Stomach (tissue), 19 donors: ENCODE measurements at places on chromosomes 3 and 15.

GRCh38 chr3:60190073-60190472 is 1061.2 kb downstream of the FHIT start:
- H3K4me1 ChIP-seq: no peaks in the 10 kb centered on the region
- DNase-seq: no peak
- H3K27me3 ChIP-seq: no peaks in the 10 kb centered on the region
- no peak overlapping the region for H3K27ac ChIP-seq
- no peak overlapping the region for H3K4me3 ChIP-seq

- no peak overlapping the region for H3K4me3 ChIP-seq
- DNase-seq: no peak
- peaks cover 26% of the 10 kb centered on the region for H3K4me1 ChIP-seq
- H3K27me3 ChIP-seq: no peaks in the 10 kb centered on the region
- no peaks in the 10 kb centered on the region for H3K36me3 ChIP-seq
- peak overlapping the region; percentile 27 for H3K27ac ChIP-seq
Observed at GRCh38 chr15:52292780-52293392, 2.7 kb downstream of the MYO5C start.

GRCh38 chr3:177102553-177102952 is 94.7 kb downstream of the TBL1XR1 start:
- no peaks in the 10 kb centered on the region for H3K36me3 ChIP-seq
- H3K27me3 ChIP-seq: no peaks in the 10 kb centered on the region
- H3K4me3 ChIP-seq: no peak overlapping the region

- H3K27me3 ChIP-seq: no peaks in the 10 kb centered on the region
- DNase-seq: no peak
- no peak overlapping the region for H3K4me3 ChIP-seq
- no peak overlapping the region for H3K27ac ChIP-seq
- no peaks in the 10 kb centered on the region for H3K4me1 ChIP-seq
- no peaks in the 10 kb centered on the region for H3K36me3 ChIP-seq
Observed at GRCh38 chr3:59072681-59073080, 22.9 kb upstream of the CFAP20DC start.

DNA sequence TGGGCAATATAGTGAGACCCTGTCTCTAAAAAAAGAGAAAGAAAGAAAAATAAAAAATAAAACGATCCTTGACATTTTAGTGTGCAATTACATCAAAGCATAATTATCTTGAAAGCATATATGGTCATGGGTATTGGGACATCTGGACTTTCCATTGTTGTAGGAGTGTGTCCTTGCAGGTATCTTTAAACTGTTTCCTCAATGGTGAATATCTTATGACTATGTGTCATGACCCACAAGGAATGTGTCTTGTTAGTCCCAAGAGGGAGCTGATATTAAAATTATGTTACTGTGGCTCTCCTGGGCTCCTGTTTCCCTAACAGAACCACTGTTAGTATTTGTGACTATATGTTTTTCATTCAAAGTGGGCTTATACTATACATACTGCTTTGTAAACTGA is 26.6 kb downstream of the EIF1B start:
- no peak overlapping the region for H3K4me3 ChIP-seq
- H3K27ac ChIP-seq: no peak overlapping the region

- no peaks in the 10 kb centered on the region for H3K27me3 ChIP-seq
- H3K27ac ChIP-seq: no peak overlapping the region
- no peaks in the 10 kb centered on the region for H3K36me3 ChIP-seq
- peaks cover 31% of the 10 kb centered on the region for H3K4me1 ChIP-seq
- no peak for DNase-seq
Observed at GRCh38 chr3:65783117-65783516, 255.6 kb downstream of the MAGI1 start.

DNA sequence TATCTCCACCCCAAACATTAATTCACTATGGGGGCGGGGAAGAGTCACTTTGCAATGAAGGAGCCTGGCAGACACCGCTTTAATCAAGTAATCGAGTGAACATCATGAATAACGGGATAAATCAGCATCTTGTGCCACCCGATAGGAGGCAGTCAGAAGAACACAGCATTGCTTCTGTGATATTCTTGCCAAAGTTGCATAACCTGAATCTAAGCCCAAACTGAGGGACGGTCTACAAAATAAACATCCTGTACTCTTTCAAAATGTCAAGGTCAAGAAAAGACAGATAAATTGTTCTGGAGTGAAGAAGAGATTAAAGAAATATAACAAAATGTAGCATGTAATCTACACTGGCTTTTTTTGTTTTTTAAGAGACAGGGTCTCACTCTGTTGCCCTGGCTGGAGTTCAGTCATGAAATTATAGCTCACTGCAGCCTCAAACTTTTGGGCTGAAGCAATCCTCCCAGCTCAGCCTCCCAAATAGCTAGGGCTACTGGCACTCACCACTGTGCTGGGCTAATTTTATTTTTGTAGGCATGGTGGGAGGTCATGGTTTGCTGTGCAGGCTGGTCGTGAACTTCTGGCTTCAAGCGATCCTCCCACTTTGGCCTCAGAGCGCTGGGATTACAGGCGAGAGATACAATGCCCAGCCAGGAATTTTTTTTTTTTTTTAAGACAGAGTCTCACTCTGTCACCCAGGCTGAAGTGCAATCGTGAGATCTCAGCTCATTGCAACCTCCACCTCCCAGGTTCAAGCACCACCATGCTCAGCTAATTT is 20.1 kb upstream of the VWA5B2 start:
- H3K4me3 ChIP-seq: no peak overlapping the region
- H3K36me3 ChIP-seq: no peaks in the 10 kb centered on the region
- H3K27me3 ChIP-seq: no peaks in the 10 kb centered on the region

DNA sequence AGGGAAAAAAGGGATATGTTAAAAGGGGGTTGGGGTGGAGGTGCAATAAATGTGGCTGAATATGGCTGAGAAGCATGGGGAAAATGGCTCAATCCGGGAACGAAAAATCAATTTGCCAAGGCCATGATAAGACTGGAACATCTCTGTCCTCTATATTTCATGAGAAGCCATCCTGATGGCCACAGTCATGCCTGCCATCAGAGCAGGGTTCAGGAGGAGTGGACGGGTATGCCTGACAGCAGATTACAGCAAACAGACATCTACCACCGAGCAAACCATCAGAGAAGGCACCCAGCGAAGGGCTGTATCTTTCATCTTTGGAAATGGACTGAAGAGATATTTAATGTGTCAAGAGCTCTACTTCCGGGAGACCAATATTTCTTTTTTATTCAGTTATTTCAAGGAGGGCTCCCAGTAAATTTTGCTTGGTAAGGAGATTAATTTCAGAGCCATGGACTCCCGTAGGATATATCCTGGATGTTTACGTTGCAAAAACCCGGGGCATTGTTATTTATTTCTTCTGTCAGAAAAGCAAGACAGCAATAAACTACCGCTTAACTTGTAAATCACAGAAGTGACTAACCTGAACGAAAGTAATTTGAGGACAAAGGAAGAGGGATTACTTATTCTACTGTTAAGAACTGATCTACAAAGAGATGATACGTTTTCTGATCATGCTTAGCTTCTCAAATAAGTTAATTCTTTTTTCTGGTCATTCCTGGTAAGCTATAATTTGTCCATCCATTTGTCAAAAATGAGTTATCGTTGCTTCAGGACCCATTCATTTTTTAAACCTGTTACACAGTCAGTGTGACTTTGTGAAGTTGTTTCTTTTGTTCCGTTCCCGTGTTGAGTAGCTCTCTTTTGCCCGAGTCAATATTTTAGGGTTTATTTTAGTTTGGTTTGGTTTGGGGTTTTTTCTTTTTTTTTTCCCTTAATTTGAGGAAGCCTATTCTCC is 80.6 kb upstream of the CHD2 start:
- H3K4me3 ChIP-seq: peak overlapping the region; percentile 35
- no peak for DNase-seq
- peak overlapping the region; percentile 90 for H3K27ac ChIP-seq
